Psoas muscle (tissue), 8 donors: ENCODE measurements at places on chromosomes 1 and 21.

- no peak for DNase-seq
Measured at GRCh38 chr1:38848071-38848470, 11.5 kb downstream of the RRAGC start.

- no peak for DNase-seq
Measured at GRCh38 chr1:39288735-39289465, 84.4 kb downstream of the MACF1 start.

DNA sequence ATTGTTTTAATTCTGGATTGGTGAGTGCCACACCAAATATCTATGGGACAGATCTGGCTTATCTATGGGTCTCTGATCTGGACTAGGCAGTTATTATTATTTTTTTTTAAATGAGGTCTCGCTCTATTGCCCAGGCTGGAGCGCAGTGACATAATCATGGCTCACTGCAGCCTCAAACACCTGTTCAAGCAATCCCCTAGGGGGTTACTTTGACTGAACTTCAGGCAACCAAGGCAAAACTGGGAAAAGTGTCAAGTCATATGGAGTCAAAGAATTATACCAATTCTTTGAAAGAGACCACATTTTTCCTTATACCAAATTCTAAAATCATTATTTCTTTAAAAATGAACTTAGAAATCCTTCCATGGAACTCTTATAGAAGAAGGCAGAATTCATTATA, 129.1 kb upstream of the HOOK1 start:
- no peak for DNase-seq

- no peak for DNase-seq
Measured at GRCh38 chr1:118979754-118980575, 8.2 kb downstream of the TBX15 start.

GRCh38 chr21:42317826-42318746, 2.9 kb upstream of the TFF3 start:
- no peak for DNase-seq

- no peak for DNase-seq
Measured at GRCh38 chr1:118335331-118335732, 150.3 kb upstream of the SPAG17 start.

DNA sequence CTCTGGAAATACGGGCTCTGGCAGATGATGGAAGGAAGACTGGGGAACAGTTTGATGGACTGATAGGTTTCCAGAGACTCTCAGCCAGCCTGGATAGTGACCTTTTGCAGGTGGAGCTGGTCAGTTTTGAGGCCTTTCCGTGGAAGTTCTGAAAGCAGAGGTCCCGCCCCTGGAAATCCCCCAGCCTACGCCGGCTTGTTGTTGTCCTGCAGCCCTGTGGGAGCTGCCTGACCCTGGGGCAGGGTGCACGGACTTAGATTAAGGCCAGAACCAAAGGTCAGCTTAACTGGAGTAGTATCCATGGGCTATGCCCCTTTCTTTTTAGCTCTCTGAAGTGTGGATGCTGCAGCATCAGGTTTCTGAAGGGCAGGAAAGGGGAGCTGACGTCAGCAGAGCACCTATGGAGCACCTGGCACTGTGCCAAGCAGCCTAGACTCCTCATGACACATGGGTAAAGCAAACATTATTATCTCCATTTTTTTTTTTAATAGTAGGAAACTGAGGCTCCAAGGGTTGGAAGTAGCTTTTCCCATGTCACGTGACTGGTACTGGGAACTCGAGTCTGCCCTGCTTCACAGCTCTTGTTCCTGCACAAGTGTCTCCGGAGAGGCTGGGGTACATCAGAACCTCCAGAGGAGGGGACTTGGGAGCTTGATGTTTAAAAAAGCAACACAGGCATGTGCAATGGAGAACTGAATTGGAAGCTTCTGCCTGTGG, 38.5 kb downstream of the IER5 start:
- DNase-seq: no peak

DNA sequence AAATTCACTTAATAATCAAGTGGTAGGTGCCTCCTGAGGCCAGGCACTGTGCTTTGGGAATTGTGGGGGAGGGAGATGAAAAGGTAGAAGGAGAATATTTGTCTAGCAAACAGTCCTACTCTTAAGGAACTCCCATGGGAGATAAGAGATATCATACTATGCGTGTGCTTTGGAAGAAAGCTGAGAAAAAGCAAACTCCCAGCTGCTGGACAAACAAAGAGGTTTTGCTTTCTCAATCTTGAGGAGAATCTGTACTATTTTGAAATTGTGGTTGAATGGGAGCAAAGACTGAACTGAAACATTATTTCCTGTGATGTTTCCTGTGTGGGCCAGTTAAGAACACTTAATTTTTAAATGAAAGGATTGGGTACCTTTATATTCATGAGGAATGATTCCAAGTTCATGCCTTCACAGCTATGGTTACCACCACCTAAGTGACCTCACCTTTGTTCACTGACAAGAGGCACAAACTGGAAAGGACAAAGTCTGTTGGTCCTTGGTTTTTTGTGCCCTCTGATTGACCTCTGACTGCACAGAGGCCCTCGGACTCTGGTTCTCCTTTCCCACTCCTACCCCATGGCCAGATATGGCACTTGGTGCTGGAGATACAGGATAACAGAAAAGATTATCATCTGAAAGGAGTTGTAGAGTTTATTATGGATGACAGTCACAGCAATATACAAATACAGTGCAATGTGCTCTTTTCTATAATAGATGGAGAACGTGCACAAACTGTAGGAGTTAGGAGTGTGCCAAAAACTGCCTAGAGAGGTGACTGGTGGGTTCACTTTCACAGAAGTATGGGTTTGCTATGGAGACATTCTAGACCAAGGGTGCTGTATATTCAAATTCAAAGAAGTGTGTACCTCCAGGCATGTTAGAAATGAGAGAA, 1.6 kb downstream of the CD53 start:
- no peak for DNase-seq

- peak; percentile 91 for DNase-seq
Measured at GRCh38 chr1:30522031-30523004, 201.1 kb downstream of the MATN1 start.

GRCh38 chr21:36605426-36605825, 93.5 kb upstream of the SIM2 start:
- DNase-seq: no peak

- peak; percentile 33 for DNase-seq
Measured at GRCh38 chr1:58773406-58773840, 10.4 kb downstream of the JUN start.

DNA sequence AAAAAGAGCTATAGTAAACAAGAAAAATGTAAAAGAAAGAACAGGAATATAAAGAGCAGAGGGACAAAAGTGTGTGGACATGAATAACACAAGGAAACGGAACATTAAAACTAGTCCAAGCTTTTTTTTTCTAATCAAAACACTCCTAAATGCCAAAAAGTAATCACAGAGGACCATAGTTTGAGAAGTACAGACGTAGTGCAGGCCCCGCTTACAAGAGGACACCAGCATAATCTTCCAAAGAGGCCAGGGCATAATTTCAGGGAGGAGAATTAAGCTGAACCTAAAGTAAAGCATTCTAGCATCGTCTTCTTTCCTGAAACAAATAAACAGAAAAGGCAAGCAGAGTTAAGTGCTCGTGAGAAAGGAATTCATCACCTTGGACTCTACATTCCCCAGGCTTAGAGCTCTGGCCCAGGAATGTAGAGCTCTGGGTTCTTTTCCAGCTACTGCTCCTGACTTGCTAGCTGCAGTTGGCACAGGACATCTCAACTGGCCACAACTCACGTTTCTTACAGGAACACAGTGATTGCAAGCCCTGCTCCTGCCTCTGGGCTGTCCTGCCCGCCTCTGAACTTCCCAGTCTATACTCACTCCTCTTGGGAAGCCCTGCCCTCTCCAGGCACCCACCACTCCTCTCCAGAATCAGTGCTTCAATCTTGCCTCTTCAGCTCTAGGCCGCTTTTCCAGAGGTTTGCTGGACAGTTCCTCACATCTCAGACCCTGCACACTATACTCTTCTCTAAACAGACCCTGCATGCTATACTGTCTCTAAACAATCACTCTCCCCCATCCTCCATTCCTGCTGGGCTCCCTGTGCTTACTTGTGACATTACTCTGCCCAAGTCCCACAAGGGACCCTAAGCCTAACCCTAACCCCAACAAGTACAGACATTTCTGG, 9.8 kb downstream of the RGS8 start:
- DNase-seq: no peak

- DNase-seq: no peak
Measured at GRCh38 chr21:45192332-45192731, 95.4 kb downstream of the POFUT2 start.

DNA sequence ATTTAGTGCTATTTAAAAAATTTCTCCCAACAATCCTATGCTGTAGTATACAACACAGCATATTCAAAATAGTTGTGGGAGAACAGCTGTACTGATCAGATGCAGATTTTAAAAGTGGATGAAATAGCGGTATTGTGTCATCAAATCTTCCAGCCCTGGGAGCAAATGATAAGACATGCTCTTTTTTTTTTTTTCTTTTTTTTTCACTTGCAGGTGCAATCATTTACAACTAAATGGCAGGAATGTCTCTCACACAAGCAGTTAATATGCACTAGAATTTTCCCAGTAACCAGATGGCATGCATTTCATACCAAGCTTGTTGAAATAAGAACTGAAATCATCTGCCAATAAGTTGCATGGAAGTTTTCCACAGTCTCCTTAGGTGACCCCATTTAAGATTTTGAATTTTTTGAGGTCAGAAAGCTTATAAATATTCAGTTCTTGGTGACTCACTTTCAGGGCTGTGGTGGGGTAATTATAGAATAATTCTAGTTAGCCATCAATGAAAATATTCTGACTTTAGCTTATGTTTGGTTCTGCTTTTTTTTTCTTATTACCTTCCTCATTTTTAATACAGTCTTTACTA, 623.9 kb upstream of the NR5A2 start:
- DNase-seq: no peak

- no peak for DNase-seq
Measured at GRCh38 chr1:53732409-53732808, 6.6 kb downstream of the GLIS1 start.

GRCh38 chr21:25831300-25831960, 96.7 kb downstream of the GABPA start:
- no peak for DNase-seq

GRCh38 chr1:211382182-211382713, 55.6 kb downstream of the TRAF5 start:
- DNase-seq: no peak

DNA sequence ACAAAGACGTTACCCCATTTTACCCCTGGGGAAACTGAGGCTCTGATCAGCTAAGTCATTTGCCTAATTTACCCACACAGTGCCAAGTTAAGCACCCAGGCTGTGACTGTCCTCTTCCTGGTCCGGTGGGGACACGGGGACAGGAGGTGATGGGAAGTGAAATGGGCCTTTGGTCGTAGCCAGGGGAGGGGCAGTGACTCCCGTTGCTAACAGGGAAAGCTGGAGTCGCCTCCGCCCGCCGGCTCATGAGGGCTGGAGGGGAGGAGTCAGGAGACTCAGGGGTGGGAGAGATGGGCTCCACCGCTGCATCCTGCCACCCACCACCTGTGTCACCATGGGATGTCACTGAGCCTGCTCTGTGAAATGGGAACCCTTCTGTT, 139.3 kb downstream of the PGBD5 start:
- peak; percentile 33 for DNase-seq

- peak; percentile 98 for DNase-seq
Measured at GRCh38 chr1:8026153-8026975, at the start of gene ERRFI1. TSS of gene ERRFI1 (minus strand) at chr1:8026309. CDS start at chr1:8015619, 10,690 bp downstream.

GRCh38 chr1:71203241-71203640, 122.4 kb upstream of the ZRANB2 start:
- no peak for DNase-seq

- DNase-seq: no peak
Measured at GRCh38 chr21:30733026-30733425, 14.0 kb downstream of the KRTAP21-2 start.
